ENCODE measurements at places on chromosomes 5 and 9.

- DNase-seq = no peak
Measured at GRCh38 chr5:23450187-23450586, 57.2 kb upstream of the PRDM9 start.

- DNase-seq = no peak
Measured at GRCh38 chr9:81529556-81530193, 159.7 kb downstream of the TLE1 start.

- no peak for DNase-seq
Measured at GRCh38 chr9:80976403-80976802, 712.9 kb downstream of the TLE1 start.

DNA sequence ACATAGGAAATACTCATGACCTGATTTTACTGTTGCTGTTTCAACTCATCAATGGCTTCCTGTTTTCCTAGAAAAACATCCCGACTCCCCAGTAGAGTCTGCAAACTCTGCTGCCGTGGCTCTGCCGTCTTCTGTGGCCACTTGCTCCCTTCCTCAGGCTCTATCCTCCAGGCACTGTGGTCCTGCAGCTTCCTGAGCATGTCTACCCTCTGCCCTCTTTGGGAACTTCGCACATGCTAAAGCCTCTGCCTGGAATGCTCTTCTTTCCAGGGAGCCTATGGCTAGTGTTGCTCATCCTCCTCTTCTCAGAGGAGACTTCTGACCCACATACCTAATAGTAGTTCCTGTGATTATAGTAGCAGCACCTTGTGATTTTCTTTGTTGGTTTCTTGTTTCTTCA, 256.9 kb downstream of the MAN2A1 start:
- DNase-seq = no peak

GRCh38 chr9:120729791-120730241, 15.5 kb upstream of the MEGF9 start:
- DNase-seq = no peak

DNA sequence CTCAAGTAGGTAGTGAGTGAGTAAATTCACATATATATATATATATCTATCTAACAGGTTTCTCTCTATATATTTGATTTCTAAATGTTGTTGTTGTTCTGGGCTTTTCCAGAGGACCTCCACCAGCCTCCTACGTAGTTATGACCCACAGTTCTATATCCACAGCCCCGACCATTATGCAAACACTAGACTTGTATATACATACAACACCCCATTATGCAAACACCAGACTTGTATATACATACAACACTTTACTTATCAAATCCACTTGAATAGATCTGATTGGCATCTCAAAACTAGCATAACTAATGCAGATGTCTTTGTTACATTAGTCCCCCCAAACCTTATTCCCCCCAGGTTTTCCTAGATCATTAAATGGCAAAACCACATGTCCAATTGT, 108.7 kb downstream of the JAKMIP2 start:
- no peak for DNase-seq

- no peak for DNase-seq
Measured at GRCh38 chr5:147971472-147971871, 65.1 kb upstream of the C5orf46 start.

GRCh38 chr9:6692433-6692832, 46.9 kb upstream of the GLDC start:
- DNase-seq = no peak

GRCh38 chr9:84781458-84781857, 111.9 kb downstream of the NTRK2 start:
- no peak for DNase-seq

- no peak for DNase-seq
Measured at GRCh38 chr5:148403344-148403743, 19.6 kb downstream of the FBXO38 start.

GRCh38 chr5:181163487-181164075, 16.2 kb downstream of the OR2V2 start:
- no peak for DNase-seq

GRCh38 chr5:16884595-16884994, 51.5 kb downstream of the MYO10 start:
- no peak for DNase-seq

DNA sequence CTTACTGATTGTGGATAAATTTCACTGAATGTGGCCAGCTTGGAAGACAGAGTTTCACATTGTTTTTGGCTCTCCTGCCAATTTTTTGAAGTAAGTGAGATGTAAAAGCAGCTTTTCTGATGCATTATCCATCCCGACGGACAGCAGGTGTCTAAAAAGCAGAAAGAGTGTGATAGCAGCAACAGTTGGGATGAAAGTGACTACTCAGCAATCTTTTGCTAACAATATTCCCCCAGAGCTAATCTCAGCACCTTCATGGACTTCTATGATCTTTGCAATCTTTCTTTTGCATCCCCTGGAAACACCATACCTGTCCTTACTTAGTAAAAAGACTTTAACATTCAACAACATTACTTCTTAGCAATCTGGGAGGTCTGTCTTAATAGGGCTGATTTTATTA, 5.4 kb downstream of the CD72 start:
- no peak for DNase-seq

DNA sequence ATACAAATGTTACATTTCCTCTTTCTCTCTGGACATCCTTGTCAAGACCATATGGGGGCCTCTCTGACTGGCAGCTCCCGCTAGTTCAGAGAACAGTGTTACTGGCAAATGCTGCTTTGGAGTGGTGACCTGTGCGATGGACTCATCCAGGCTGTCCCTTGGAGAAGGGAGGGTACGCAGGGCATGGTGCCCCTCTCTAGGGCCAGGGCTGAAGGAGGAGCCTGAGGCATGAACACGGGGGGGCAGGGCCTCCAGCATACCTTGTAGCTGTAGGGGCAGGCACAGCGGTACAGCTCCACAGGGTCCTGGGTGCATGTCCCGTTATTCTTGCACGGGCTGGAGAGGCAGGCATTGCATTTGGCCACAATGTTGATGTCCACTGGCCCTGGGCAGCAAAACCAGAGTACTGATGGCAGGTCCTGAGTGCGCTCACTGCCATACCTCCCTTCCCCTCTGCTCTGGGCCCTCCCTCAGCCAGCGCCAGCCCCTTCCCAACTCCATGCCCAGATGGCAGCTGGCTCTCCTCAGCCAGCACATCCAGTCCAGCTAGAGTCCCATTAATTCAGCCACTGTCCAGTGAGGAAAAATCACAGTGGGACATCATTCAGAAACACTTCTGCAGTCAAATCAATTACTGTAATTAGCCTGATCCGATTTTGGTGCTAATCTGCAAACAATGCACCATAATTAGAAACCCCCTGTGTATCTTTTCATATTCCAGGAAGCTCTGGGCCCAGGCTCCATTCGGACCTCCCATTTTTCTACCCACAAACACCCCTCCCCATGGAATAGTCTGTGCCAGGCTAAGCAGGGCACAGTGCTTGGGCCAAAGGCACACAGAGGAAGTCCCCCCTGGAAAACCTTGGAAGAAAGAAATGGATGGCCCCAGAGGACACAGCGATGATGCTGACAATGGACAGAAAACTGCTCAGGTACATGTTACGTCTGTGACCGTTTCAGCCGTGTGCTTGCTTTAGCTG, 128.8 kb upstream of the PANK3 start:
- no peak for DNase-seq

DNA sequence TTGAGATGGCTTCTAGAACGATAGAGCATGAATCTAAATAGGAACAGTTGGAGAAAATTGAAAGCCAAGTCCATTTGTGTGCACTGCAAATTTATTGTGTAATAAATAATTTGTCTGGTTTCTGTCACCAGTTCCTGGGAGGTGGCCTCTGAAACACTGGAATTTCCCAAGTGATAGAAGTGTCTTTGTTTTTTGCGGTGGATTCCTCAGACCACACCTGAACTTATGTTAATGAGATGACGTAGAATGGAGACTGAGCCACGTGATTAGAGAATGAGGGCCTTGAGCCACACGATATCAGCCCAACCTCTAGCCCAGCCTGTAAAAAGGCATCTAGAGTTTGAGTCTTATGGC, 105.1 kb downstream of the MSX2 start:
- DNase-seq = no peak
